Nucleus accumbens (tissue), 56 donors: ENCODE measurements at places on chromosomes 5 and 9.

DNA sequence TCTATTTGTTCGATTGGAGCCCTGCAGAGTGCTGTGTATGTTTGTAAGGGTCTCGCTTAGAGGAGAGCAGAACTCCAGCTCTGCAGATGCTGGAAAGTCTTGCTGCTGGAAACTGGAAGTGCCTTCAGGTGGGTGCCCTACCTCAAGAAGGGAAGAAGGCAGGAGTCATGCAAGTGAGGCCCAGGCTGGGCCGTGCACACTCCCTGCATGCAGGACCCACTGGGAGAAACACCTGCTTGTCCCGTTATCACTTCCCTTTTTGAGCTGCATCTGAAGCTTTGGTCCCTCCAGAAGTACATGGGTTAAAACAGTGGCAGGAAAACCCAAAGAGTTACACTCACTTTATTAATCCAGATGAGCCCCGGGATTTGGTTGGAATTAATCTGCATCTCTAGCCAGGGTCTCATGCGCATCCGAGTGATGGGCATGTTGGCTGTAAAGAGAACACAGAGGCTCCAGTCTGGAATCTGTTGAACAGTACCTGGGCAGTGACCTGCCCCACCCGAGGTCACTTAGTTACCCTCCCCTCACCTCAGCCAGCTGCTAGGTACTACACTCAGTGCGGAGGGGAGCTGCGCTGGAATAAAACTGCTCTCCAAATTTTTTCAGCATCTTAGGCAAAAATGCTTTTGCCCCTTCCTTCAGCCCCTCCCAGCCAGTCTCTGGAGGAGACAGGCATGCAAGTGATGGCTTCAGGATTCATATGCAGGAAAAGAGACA, 1.4 kb downstream of the IRF1 start:
- no peak for DNase-seq

DNA sequence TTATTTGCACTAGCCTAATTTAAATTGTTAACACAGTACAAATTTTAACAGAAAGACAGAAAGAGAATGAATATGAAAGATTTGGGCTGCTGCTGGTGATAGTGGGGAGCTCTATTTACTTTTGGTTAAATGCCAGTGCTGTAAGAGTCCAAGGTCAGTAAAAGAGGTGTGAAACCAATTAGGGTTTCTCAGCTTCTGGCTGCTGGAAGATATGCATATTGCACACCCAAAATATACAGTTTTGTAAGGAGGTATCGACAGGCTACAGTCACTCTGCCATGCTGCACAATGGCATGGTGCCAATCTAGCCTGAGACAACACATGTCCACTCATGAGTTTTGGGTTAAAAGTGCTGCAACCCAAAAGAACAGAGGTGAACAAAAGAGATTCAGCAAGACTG, 79.3 kb downstream of the PPP2R2B start:
- no peak for DNase-seq

GRCh38 chr9:113888336-113888735, 12.2 kb downstream of the ZNF618 start:
- no peak for DNase-seq

DNA sequence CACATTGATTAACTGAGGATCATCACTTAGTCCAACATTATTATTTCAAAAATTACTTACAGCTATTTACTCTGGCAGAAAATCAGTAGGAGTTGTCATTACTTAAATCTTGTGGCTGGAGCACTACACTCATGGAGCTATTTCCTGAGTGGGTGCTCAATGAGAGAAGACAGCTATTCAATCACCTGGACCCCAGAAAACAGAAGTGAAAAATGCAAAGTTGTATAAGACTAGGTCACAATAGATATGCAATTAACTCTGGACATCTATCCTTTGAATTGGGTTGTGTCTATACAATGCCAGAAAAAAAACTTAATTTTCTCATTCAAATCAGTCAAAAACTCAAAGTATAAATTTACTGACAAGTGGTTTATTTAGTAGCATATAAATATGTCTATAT, 340.9 kb downstream of the EFNA5 start:
- no peak for DNase-seq

DNA sequence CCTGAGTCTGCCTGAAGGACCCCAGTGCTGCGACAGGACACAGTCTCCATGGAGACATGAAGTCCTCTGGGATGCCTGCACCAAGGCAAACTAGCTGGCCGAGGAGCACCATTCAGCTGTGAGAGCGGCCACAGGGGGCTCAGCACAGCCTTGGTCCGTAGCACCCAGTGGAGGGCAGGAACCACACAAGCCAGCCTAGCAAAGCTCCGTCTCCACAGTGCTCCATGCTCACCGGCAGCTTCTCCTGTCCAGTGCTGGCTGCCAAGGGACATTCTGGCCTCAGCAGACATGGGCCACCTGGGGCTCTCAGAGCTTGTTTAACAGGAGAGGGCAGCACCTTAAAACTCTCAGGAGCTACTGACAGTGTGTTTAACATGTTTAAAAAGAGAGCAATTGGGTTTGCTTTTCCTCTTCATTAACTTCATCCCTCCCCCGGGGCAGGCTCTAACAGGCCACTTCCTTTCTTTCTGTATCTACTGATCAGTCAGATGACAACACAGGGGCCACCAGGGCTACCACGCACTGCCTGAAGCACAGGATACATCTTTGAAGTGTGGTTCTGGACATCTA, 57.0 kb downstream of the SECISBP2 start:
- no peak for DNase-seq
